Cardiac fibroblast (primary cell): ENCODE measurements at places on chromosomes 6 and 20.
A peak's percentile ranks its signal among the peaks of the same experiment; 100 is the strongest.

DNA sequence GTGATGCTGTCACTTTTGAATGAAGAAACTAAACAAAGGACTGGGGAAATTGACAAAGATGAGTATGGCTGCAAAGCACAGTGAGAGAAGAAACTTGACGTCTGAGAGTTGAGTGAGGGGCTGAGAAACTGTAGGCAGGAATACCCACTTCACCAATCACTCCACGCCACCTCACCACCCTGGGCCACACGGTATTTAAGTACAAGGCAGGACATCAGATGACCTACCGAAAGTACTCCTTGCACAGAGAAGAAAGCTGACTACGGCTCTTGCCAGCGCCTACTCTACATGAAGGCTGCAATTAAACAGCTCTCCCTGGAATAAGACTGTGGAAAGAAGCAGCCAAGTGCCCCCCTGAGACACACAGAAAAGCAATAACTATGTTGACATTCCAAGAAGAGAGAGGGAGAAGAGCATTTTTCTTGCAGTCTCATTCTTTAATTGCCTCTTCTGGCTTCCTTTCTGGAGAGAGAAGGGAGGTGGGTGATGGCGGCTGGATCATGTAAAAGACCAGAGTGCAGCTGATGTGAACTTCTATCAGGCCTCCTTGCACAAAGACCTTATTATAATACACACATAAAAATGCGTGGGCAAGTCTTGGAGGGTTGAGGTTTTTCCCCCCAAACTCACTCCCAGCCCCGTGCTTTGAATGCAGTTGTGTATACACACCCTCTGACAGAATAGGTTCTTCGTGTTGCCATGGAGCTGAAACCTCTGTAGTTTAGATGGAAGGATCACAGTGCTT is 44.6 kb downstream of the HIVEP2 start:
- DNase-seq = peak; percentile 37

DNA sequence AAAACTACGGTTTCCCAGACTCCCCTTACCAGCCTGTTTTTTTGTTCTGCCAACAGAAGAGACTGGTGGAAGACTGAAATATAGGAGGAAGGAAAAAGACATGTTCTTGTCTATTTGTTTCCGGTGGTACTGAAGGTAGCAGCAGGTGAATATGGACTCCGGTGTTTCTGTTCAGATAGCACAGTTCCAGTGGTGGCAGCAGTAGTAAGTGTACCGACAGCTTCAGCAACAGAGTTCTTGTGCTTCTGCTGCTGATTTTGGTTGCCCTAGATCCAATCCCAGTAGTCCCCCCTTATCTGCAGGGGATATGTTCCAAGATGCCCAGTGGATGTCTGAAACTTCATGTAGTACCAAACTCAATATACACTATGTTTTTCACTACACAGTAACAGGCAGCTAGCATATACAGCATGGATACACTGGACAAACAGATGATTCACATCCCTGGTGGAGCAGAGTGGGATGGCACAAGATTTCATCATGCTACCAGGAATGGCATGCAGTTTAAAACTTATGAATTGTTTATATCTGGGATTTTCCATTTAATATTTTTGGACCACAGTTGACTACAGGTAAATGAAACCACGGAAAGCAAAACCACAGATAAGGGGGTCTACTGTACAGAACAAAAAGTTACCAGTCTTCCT is 301.8 kb downstream of the BTBD9 start:
- peak; percentile 56 for DNase-seq

GRCh38 chr6:145406783-145407182 is 328.5 kb downstream of the EPM2A start:
- no peak for DNase-seq

DNA sequence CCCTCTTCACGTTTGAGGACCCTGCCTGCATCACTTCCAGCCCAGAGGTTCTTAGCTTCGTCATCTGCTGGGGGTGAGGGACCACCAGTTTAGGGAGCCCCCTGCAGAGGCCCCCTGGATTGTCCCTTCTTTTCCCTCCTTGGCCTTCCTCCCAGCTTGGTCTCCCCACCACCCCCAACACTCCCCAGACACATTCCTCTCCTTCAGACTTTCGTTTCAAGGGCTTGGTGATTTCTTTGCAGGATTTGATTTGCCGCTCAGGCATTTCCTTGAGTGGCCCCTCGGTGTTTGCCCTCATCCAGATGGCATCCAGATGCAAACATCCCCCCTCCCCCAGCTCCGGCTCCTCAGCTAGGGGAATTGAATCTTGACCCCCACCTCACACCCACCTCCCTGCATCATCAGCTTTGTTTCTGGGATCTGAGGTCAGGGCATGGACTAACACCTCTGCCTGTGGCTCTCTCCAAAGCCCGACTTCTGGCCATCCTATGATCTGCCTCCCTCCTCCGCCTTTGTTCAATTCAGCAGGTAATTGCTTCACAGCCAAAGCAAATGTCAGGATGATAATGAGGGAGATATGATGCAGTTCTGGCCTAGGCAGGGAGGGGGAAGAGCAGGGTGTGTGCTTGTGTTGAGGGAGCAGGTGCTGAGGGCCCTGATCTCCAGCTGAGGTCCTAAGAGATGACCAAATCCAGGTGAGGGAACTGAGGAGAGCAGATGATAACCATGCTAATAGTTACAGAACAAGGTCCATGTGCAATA is 141.5 kb downstream of the VEGFA start:
- DNase-seq = no peak

DNA sequence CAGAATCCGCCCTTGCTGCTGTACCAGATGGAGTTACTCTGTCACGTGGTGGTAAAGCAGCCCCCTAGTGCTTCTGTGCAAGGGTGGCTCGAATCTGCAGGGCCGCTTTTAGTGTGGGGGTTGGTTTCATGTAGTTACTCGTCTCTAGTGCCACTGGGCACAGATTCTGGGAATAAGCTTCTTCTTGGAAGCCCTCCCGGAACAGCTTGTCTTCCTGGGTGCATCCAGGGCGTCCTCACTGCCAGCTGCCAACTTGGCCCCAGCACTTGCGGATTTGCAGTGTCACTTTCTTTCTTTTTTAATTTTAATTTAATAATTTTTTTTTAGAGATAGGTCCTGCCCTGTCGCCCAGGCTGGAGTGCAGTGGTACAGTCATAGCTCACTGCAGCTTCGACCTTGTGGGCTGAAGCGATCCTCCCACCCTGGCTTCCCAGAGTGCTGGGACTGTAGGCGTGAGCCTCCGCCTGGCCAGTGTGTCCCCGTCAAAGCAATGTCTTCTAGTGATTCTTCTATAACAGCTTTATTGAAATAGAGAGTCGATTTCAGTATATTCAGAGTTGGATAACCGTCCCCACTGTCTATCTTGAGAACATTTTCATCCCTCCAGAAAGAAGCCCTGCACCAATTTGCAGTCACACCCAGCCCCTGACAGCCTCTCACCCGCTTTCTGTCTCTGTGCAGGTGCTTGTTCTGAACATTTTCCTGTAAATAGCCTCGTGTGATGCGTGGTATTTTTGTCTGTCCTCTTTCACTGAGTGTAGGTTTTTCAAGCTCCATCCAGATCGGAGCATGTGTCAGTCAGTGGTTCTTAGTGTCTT is 25.9 kb downstream of the PYGB start:
- no peak for DNase-seq

DNA sequence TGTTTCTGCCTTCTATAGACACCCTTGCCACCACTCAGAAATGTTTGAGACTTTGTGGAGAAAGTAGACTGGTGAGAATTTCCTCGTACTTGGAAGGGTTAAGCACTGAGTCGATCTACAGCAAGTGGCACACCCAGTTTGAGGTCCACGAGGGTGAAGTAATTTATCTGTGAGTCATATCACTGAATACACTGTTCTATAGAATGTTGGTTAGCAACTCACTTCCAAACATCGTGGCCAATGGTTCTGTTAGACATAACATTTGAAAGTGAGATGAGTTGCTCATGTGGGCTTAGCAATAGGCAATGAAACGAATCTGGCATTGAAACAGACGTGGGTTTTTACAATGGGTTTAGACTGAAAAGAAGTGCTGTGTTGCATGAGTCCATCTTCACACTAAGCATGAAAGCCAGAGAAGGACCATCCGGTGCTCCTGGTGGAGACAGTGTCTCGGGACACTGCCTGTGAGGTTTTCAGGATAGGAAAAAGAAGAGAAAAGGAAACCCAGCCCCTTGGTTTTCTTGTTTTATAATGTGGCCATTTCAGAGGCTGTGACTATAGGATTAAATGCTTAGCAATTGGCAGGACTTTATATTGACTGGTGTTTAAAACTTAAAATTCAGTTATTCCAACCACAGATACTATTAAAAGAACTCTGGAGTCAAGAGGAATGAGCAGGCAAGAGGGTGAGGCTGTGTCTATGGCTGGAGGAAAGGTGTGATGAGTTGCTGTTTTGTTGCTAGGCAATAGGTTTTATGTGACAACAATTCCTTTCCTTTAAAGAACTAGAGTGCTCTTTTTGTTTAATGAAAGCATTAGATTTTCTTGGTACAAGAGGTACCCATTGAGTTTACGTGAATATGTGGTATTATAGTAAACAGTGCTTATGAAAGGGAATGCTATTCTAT is 31.0 kb upstream of the EZR start:
- DNase-seq = peak; percentile 72

GRCh38 chr6:134908906-134909516 is 40.9 kb downstream of the ALDH8A1 start:
- DNase-seq = peak; percentile 99

DNA sequence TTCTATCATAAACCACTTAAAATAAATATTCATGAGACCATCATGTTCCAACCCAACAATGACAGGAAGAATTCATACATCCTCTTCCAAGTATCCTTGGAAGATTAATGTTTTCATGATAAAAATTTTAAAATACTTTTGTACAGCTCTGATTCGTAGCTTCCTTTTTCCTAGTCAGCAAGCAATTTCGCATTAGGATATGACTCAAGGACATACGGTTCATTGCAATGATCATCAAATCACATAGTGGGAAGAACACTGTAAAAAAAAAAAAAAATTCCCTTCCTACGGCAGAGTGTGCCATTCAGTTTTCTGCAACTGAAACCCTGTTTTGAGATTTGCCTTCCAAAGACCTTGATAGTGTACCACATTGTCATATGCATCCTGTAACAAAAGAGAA is 35.3 kb upstream of the GFOD1 start:
- no peak for DNase-seq
